ENCODE measurements at places on chromosomes 3 and 15. TPM values are rescaled to one million over a fixed set of nuclear protein-coding genes. Genes with fewer than 3 reads are reported as not detected.

VIPR1 gene
- not detected for total RNA-seq

LIPC gene
- not detected for total RNA-seq

SLC12A1 gene
- not detected for total RNA-seq

CCDC33 gene
- 0.96 TPM for total RNA-seq

NANOGP8 gene
- total RNA-seq = not detected

NR1I2 gene
- not detected for total RNA-seq

GRCh38 chr15:80823995-80824394, 44.8 kb downstream of the CEMIP start:
- H3K36me3 ChIP-seq = no peaks in the 10 kb centered on the region
- peaks cover 2% of the 10 kb centered on the region for H3K27me3 ChIP-seq
- H3K4me1 ChIP-seq = no peaks in the 10 kb centered on the region
- no peak overlapping the region for H3K27ac ChIP-seq

- H3K27me3 ChIP-seq = no peaks in the 10 kb centered on the region
- no peak overlapping the region for H3K4me3 ChIP-seq
- H3K4me1 ChIP-seq = no peaks in the 10 kb centered on the region
- peak; percentile 37 for DNase-seq
Measured at GRCh38 chr15:85730001-85730820, 64.5 kb downstream of the KLHL25 start.

DNA sequence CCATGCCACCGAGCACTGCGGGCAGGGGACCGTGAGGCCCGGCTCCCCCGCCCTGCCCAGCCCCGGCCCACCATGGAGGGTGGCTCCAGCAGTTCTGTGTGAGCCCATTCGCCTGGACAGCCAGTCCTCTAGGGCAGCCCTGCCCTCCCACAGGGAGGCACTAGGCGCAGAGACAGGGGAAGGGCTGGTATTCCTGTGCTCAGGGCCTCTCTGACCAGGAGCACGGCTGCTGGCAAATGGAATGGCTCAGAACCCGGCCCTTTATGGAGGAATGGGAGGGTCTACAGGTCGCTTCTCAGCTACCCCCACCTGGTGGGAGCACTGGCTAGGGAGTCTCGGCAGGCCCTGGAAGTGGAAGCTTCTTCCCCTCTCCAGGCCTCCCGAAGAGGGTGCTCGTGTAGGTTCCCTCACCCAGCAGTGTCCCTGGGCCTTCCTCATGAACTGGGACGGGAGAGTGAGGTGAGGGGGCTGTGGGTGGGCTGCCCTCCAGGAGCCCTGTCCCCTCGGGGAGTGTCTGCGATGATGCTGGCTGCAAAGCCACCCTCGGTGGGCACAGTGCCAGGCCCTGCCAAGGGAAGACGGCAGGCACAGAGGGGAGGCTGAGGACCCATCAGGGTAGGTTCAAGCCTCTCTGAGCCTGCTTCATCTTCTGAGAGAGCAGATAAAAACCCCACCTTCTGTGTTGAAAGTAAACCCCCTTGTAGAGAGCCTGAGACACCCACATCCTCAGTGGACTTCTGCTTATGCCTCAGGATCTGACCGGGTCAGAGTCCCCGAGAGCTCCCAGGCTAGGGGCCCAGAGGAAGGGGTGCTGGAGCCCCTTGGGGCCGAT, 1.5 kb downstream of the MELTF start:
- peaks cover 24% of the 10 kb centered on the region for H3K4me1 ChIP-seq
- DNase-seq = no peak
- H3K4me3 ChIP-seq = no peak overlapping the region
- no peaks in the 10 kb centered on the region for H3K36me3 ChIP-seq

DNA sequence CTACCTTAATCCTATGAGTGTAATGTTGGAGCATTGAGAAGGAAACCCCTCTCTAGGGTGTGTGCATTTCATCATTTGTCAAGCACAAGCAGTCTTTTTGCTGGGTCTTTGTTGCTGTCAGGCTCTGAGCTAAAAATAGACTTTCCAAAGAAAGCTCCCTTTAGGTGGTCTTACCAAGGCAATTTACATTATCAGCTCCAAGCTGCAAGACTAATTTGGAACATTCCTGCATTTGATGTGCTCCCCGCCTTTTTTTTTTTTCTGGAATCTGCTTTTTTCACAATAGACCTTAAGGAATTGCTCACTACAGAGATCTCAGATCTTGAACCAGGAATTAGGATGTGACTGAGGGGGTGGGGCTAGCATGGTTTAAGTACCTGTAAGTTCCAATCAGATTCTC, 60.6 kb upstream of the STAC start:
- no peak overlapping the region for H3K4me3 ChIP-seq
- H3K27ac ChIP-seq = no peak overlapping the region
- H3K27me3 ChIP-seq = no peaks in the 10 kb centered on the region
- H3K4me1 ChIP-seq = no peaks in the 10 kb centered on the region

DNA sequence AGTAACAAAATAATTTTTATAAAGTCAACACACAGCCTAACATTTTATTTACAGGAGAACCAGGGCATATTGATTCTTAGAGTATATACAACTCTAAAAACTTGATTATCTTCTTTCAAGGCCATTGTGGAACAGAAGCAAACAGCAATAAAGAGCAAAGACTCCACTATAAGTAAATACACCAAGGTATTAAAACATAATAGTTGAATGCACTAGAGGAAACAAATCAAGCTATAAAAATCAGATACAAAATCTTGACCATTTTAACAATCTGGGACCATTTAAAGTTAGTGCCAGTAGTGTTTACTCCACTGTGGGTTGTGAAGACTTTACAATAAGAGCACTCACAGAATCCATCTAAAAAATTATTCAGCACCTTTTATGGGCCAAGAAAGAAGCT, 323.6 kb downstream of the AGBL1 start:
- no peak for DNase-seq
- no peaks in the 10 kb centered on the region for H3K27me3 ChIP-seq
- no peaks in the 10 kb centered on the region for H3K4me1 ChIP-seq
- H3K36me3 ChIP-seq = no peaks in the 10 kb centered on the region

DNA sequence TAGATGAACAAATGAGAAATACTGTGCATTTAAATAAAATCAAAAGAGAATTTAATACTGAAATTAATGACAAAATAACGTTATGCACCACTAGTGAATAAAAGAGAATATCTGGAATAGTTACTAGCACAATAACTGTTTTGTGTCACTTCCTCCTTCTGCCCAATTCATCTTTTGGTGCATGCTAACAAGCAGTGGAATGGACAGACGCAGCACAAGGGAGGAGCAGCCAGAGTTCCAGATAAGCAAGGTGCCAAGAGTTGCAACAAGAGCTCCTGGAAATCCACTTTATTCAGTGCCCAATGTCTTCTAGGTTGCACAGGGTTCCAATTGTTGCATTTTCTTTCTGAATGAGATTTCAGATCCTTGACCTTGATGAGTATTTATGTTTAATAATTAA, 66.5 kb upstream of the PLXND1 start:
- H3K27ac ChIP-seq = no peak overlapping the region
- H3K4me1 ChIP-seq = no peaks in the 10 kb centered on the region
- H3K4me3 ChIP-seq = no peak overlapping the region
- H3K36me3 ChIP-seq = peaks cover 4% of the 10 kb centered on the region
- no peak for DNase-seq
- H3K27me3 ChIP-seq = no peaks in the 10 kb centered on the region

DNA sequence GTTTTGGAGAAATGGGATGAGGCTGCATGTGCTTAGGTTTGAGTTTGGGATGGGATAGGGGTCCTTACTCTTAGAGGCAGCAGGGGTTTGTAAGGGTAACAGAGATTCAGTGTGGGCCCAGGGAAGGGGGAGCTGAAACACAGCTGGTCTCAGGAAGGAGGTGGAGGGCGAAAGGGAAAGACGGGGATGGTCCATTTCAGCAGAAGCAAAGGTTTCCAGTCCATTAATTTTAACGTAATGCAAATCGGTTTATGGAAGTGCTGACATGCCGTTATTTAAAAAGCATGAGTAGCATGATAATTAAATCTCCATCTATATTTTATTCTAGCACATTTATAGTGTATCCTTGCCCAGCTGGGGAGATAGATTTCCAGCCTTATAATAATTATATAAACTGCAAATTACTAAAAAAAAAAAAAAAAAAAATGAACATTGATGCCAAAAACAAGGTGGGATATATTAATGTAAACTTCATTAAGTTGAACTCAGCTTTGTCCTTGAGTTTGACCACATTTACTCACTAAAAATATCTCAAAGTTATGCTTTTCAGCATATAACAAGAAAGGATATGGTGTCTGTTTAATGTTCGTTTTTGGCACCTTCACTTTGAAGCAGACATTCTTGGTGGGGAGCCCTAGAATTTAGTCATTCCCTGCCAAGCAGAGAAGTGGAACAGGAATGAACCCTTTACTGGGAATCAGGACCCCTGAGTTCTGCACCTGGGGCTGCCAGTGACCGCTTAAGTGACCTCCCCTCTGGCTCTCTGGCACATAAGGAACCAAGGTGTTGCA, 234.7 kb downstream of the THSD4 start:
- H3K27me3 ChIP-seq = no peaks in the 10 kb centered on the region
- no peak overlapping the region for H3K27ac ChIP-seq
- no peaks in the 10 kb centered on the region for H3K36me3 ChIP-seq
- H3K4me1 ChIP-seq = no peaks in the 10 kb centered on the region
- DNase-seq = no peak

DNA sequence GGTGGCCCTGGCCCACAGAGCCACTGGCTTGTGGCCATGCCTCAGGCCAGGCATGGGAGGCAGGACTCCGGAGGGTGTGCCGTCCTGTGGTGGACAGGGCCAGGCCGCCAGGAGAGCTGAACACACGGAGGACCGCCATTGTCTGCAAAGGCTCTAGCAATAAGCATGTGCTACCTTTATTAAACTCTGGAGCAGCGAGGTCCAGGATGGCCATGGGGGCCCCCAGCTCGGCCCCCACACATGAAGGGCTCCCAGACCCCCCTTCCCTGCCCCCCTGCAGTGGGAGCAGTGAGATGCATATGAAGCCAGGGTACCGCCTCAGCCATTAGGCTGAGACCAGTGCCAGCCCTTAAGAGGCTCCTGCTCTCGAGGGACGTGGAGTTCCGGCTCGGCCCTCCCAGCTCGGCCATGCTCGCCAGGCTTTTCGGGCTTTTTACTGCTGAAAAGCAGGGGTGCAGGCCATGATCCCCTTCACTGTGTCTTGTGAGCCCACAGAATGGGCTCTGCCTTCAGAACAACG, 2.7 kb downstream of the AMIGO3 start:
- H3K4me3 ChIP-seq = no peak overlapping the region
- no peak overlapping the region for H3K27ac ChIP-seq
- H3K36me3 ChIP-seq = peaks cover 3% of the 10 kb centered on the region
- H3K4me1 ChIP-seq = peaks cover 12% of the 10 kb centered on the region
- no peak for DNase-seq

DNA sequence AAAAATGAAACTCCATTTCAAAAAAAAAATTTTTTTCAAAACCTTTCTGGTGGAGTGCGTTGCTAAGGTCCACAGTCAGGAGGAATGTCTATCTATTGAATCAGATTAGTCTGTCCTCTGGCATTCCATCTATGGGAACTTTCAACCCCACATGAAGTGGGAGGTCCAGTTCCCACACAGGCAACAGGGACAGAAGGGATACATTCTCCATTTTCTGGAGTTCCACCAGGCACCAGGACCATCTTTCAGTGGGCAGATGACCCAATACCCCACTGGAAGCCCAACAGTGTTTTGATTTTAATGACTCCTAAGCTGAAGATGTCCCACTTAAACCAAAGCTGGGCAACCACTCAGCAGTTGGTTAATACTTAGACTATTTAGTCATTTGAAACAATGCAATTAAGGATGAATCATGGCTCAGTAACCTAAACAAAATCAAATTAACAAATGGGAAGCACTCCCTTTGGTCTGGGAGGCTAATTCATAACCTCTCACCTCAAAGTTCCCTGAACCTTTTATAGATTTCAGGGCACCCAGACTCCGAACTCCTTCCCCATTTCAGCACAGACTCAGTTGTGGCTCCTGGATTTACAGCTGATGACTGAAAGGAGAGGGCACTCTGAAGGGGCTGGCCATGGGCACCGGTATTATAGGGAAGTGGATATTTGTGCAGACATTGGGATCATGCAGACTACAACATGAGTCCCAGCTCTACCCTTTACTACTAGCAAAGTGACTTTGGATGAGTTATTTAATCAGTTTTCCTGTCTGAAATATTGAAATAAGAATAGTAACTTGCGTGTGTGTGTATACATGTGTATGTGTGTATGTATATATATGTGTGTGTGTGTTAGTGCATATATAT, 264.3 kb upstream of the LRTM1 start:
- H3K4me3 ChIP-seq = no peak overlapping the region
- H3K36me3 ChIP-seq = no peaks in the 10 kb centered on the region
- DNase-seq = peak; percentile 100

DNA sequence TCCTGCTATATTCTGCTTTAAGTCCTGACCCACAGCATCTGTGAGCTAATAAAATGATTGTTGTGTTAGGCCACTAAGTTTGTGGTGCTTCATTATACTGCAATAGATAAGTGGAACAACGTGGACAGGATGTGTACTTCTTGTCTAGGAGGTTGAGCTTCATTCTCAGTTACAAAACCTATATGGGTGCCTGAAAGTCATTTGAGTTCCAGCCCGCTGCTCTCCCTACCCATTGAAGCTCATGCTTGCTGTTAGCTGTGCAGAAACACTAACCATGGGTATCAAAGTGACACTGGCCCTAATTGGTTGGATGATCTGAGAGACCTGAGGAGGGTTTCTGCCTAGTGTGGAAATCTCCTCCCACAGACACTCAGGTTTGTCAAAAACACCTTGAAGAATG, 357.2 kb downstream of the PDCD6IP start:
- no peak overlapping the region for H3K27ac ChIP-seq
- no peaks in the 10 kb centered on the region for H3K4me1 ChIP-seq
- H3K4me3 ChIP-seq = no peak overlapping the region
- no peaks in the 10 kb centered on the region for H3K36me3 ChIP-seq

DNA sequence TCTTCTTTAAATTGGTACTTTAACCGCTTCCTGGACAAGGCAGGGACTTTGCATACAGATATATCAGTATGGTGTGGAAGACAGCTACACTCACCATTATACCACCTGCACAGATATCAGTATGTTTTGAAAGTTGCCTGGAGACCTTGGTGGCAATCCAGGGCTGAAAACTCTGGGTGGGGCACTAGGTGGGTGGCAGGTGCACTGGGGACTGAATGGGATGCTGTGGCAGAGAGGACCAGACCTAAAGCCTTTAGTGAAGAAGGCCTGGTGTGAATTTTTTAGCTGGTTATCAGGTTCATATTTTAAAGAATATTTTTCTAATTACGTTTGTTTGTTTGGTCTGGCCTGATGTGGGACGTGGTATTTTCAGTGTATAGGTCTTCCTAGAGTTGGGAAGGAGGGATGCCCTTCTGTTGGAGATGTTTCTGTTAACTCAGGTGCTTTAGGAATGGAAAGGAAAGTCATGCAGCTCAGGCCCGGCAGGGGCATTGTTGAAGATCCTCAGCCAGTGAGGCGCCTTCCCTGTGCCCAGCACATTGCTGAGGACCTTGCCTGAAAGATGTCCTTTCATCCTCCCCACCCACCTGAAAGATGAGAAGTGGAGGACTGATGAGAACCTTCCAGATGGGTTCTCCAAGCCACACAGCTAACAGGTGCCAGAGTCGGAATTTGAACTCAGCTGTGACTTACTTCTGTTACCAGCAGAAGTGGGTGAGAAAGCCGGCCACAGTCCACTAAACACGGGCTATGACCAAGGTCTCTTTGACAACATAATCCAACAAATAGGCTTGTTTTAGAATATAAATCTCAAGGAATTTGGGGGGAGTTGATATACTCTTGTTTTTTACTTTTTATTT, 77.3 kb downstream of the APBA2 start:
- no peak overlapping the region for H3K27ac ChIP-seq
- H3K36me3 ChIP-seq = no peaks in the 10 kb centered on the region
- no peaks in the 10 kb centered on the region for H3K27me3 ChIP-seq
- H3K4me3 ChIP-seq = no peak overlapping the region

- H3K4me3 ChIP-seq = no peak overlapping the region
- H3K27me3 ChIP-seq = no peaks in the 10 kb centered on the region
- no peak overlapping the region for H3K27ac ChIP-seq
- peaks cover 52% of the 10 kb centered on the region for H3K36me3 ChIP-seq
Measured at GRCh38 chr3:37030588-37030987, 37.3 kb downstream of the MLH1 start.
